EL (cell line): ENCODE measurements at places on chromosomes 12 and 14.

DNA sequence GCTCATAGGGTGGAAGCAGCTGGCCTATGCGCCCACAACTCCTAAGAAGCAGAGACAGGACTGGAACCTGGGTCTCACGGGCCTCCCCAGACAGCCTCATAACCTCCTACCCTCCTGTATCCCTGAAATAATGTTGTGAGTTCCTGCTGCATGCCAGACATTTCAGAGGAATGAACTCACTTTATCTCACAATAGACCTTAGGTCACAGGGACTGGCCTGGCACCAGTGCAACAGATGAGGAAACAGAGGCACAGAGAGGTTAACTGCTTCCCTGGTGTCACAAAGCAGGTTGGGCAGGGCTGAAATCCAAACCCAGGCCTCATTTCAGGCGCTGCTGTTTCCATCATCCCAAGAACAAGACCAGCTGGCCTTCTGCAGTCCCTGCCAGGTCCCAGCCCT is 5.3 kb downstream of the PHETA1 start:
- DNase-seq, result peak; percentile 58

GRCh38 chr12:10094646-10095395 is 4.0 kb downstream of the CLEC1A start:
- DNase-seq, result no peak

DNA sequence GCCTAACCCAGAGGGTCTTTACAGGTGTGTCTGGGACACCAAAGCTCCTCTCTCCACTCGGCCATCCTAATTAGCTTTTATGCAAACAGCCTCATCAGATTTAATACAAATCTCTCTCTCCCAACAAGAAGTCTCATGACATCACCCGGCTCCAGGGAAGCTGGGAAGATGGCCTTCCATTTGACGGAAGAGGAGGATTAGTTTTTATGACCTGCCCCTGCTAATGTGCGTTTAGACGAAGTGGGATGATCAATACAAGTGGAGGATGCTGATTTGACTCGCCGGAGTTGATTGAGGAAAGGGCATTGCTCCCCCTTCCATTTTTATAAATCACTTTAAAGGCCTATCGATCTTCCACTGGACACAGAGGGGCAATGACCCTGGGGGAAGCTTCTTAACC is 239.2 kb downstream of the BCL11B start:
- DNase-seq, result no peak

GRCh38 chr14:64762044-64763034 is 58.1 kb downstream of the PLEKHG3 start:
- DNase-seq, result peak; percentile 77

GRCh38 chr12:12046401-12046800 is 24.3 kb upstream of the BCL2L14 start:
- no peak for DNase-seq

DNA sequence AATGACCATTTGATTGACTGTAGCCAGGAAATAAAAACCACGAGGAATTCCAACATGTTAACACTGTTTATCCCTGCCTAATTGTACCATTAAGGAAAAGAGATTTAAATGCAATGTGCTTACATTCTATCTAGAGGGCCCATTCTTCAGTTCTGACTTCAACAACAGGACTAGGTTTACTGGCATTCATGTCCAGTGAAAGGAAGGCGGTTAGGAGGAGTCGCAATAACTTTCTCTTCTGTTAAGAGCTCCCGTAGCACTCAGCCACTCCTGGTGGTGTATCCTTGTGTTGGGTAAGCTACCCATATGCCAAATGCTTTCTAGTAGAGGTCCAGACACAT is 154.7 kb downstream of the STXBP6 start:
- no peak for DNase-seq

DNA sequence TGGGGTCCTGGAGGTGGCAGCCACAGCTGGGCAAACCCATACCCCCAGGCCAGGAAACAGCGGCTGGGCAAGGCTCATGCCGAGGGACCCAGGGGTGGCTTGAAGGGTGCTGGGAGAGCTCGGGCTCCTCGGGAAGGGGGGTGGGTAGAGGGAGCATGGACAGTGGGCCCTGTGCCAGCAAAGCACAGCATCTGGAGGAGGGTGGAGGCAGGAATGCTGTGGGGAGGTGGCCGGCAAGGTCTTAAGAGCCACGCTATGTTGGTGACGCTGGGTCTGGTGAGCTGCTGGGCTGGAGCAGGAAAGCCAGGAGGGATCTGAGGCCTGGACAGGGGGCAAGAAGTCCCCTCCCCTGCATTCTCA is 48.2 kb upstream of the DLK1 start:
- DNase-seq, result peak; percentile 33

GRCh38 chr12:28513983-28514382 is 323.7 kb downstream of the CCDC91 start:
- no peak for DNase-seq

- peak; percentile 30 for DNase-seq
These were observed at the start of gene PMCH for GRCh38 chr12:102197789-102198188. PMCH (minus strand) TSS chr12:102197833; CDS start chr12:102197770, 63 bp downstream.

DNA sequence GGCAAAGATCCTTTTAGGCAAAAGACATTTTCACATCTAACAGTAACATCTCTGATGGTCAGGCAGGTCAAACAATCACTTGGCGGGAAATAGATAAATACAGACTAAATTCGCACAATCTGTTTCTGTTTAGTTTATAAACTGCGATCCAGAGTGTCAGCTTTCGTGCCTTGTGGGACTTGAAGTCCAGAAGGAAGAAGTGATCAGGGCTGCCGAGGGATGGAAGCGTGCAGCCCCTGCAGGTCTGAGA is 245 bp upstream of the BRMS1L start:
- no peak for DNase-seq

- DNase-seq, result peak; percentile 63
These were observed 493 bp downstream of the HOXC5 start for GRCh38 chr12:54033106-54033979.

- DNase-seq, result no peak
These were observed 127.8 kb downstream of the FBXL14 start for GRCh38 chr12:1466481-1467154.

- DNase-seq, result no peak
These were observed 26.1 kb upstream of the ETV6 start for GRCh38 chr12:11623382-11623781.

- no peak for DNase-seq
These were observed at the start of gene GALNT9 for GRCh38 chr12:132329036-132329719. GALNT9 (minus strand) TSS chr12:132329589; CDS start chr12:132329203, 386 bp downstream.

DNA sequence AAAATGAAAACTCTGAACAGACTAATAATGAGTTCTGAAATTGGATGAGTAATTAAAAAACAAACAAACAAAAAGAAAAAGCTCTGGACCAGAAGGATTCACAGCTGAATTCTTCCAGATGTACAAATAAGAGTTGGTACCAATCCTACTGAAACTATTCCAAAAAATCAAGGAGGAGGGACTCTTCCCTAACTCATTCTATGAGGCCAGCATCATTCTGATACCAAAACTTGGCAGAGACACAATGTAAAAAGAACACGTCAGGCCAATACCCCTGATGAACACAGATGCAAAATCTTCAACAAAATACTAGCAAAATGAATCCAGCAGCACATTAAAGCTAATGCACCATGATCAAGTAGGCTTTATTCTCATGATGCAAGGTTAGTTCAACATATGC is 183.9 kb upstream of the CNOT2 start:
- no peak for DNase-seq

GRCh38 chr12:110233212-110233903 is 47.7 kb upstream of the ATP2A2 start:
- DNase-seq, result no peak

GRCh38 chr12:39571351-39571750 is 48.3 kb downstream of the ABCD2 start:
- no peak for DNase-seq

DNA sequence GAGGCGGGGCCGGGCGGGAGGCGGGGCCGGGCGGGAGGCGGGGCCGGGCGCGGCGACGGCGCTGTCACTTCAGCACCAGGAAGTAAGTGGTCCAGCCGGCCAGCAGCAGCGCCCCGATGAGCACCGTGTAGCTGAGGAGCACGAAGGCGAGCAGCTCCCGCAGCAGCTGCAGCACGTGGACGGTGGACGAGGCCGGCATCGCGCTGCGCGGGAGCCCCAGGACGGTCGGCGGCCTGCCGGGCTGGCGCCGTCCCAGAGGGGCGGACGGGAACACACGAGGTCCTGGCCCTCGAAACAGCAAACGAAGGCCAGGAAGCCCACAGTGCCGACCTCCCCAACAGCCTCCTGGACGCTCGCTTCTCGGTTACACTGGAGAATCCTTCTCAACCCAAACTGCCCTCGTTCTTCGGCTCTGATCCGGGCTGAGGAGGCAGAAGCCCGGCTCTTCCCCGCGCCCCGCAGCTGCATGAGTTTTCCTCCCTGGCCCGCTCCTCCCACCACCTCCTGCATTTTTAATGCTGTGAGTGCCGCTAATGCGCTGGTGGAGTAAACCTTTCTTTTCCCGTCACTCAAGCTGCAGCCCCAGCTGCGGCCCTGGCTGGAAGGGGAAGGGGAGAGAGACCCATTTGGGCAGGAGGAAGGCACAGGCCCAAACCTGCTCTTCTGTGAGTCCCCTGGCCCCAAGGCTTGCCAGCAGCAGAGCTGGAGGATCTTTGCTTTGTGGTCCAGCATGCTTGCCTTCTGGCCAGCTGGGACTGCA is 694 bp upstream of the DIABLO start:
- DNase-seq, result no peak

DNA sequence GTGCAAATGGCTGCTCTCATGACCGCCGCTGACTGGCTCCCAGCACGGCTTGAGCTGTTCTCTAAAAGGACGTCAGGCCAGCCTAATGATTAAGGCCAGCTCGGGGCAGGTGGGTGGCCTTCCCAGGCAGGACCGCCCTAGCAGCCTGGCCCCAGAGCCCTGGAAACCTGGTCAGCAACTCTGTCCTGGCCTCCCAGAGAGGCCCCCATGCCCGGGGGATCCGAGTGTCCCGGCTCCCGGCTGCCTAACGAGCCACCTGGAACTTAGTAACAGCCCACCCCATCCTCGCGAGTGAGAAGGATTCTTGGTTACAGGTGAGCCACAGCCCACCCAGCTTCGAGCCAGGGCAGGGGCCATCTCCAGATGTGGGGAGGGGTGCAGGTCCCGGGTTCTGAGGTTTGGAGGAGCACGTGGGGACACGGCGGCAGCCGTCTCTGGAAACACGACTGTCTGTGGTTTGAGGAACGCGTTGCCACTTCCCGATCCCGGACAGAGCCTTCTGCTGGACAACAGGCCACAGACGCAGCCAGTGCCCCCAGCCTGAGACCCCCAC is 73.8 kb upstream of the FBRSL1 start:
- DNase-seq, result no peak

- DNase-seq, result no peak
These were observed 242.2 kb upstream of the OR4E1 start for GRCh38 chr14:21915826-21916225.

DNA sequence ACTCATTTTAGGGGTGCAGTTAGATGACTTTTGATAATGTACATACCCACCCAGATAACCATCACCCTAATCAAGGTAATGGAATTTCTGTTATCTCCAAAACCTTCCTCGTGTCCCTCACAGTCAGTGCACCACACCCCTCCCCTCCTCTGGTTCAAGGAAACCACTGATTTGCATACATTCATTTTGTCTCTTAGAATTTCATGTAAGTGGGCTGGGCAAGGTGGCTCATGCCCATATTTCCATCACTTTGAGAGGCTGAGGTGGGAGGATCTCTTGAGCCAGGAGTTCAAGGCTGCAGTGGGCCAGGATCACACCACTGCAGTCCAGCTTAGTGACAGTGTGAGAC is 15.7 kb downstream of the ADIPOR2 start:
- no peak for DNase-seq

DNA sequence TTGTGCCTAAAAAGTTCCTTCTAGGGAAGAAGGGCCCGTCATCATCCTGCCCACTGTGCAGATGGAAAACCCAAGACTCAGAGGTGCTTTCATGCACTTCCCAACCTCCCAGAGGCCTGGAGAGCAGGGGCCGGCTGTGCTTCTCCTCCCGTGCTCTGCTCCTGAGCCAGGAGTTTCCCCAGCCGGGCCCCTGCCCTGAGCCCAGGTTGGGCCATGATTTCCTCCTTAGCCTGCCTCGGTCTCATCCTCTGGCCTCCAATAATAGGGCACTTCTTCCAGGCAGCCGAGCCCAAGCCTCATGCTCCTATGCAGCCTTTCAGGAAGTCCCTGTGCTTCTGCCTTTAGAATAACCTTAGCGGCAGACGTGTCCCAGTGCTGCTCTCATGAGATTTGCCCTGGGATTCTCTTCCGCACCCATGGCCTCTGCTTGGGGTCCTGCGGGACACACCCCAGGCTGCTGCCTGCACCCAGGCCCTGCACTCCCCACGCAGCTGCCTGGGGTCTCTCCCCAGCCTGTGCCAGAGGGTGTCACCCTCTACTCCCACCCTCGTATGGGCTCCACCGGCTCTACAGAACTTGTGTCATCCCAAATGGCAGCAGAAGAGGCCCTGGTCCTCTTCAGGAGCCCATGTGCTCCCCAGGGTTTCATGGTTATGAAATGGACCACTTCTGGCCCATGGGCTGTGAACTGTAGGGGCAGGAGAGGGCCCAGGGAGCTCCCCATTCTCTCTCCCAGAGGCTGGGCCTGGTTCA is 359.3 kb downstream of the ADGRD1 start:
- DNase-seq, result no peak

DNA sequence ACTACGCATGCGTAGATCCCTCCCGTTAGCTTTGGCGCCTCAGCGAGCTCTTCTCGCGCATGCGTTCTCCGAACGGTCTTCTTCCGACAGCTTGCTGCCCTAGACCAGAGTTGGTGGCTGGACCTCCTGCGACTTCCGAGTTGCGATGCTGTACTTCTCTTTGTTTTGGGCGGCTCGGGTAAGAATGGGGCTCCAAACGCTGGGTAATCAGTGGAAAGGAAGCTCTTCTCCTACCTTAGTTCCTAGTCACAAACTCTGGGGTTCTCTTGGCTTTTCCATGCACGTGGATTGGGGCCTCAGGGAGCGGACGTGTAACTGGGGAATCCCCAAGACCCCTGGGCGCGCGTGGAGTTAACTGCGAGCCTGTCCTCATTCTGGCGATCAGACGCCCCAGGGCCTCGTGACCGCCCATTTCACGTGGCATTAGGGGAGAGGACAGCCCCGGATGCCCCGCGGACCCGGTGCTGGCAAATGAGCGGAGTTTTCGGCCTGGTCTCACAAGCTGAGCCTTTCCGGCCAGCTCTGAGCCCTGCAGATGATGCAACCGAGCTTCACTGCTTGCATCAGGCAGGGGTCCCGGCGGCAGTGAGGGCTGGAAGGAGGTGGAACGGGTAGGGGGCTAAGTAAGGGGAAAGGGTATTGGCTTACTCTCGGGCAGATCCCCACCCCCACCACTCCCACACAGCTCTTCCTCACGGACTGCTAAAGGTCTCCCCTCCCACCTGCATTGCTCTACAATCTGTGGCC is at the start of gene SHMT2:
Gene SHMT2, plus strand, starts transcription at position 78 of the 747 bp plus-strand sequence. Its CDS starts 68 bp downstream, at position 146.
- DNase-seq, result peak; percentile 96

DNA sequence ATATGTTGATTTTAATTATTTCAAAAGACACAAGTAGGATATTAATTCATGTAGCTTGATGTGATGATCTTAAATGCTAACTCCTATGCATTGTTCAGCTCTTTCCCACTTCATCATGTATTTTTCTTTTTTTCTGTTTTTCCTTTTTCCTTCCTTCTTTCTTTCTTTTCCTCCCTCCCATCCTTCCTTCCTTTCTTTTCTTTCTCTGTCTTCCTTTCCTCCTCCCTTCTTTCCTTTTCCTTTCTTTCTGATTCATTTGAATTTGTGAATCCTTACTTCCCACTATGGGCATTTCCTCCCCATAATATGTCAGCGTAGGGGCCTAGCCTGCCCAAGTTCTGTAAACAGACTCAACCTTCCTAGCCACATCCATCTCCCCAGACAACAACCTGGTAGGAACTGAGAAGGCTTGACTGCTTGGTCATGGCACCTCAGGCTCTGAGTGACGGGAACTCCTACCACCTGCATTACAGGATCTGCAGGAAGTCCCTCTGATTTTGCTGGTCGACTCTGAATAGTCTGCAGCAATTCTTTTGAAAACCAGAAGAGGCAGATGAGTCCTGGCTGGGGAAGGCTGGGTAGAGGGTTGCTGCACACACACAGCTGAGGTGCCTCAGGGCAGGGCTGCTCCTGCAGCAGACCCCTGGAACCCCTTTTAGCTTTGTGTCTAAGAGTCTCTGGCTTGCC is 33.4 kb upstream of the BHLHE41 start:
- DNase-seq, result no peak
